ENCODE measurements at places on chromosomes 12 and 14.

- no peak for DNase-seq
Observed at GRCh38 chr12:54522243-54522642, 24.7 kb downstream of the NCKAP1L start.

GRCh38 chr12:48961331-48961730, 4.0 kb upstream of the ARF3 start:
- no peak for DNase-seq

GRCh38 chr12:110466791-110467190, 1.3 kb downstream of the GPN3 start:
- DNase-seq, result no peak

GRCh38 chr14:56065621-56066290, 52.5 kb upstream of the PELI2 start:
- DNase-seq, result no peak

- DNase-seq, result no peak
Observed at GRCh38 chr12:103854372-103854973, 13.4 kb upstream of the NT5DC3 start.

DNA sequence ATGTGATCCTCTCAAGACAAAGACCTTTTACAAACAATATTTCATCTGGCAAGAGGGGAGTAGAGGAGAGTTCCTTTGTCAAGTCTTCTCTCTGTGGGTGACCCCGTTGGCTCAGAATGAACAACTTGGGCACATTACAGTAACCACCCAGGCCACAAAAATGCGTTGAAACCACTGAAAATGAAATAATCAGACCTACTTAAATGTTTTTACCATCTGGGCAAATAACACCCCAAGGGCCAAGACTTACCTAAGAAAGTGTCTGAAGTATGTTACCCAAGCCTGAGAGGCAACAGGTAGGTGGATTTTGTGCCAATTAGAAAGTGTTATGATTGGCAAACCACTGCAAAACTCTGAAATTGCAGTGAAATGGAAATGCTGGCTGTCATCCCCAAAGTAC, 1.3 kb downstream of the TC2N start:
- DNase-seq, result no peak

- no peak for DNase-seq
Observed at GRCh38 chr12:72295744-72296143, 23.6 kb downstream of the TRHDE start.

Data from cerebellar cortex (tissue), 1 donor.